ENCODE measurements at places on chromosomes 2 and 18.

DNA sequence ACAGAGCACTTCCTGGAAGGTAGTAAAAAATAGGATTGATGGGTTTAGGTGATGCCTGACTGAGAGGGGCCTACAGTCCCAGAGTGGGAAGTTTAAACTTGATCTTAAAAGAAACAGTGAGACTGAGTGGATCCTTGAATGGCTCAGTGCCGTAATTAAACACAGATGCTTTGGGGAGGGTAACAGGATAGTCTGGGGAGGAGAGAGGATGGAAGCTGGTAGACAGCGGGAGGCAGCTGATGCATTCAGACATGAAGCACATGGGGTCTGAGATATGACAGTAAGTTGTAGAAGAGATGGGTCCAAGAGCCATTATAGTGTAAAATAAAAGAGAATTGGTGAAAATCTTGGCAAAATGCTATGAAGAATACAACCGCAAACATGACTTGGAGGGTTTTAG lies 54.4 kb downstream of the AOX1 start:
- DNase-seq, result no peak

- DNase-seq, result peak; percentile 64
These were observed 80.2 kb downstream of the SMAD4 start for GRCh38 chr18:51110073-51110797.

GRCh38 chr2:161090411-161090810 lies 69.8 kb upstream of the TANK start:
- DNase-seq, result no peak

DNA sequence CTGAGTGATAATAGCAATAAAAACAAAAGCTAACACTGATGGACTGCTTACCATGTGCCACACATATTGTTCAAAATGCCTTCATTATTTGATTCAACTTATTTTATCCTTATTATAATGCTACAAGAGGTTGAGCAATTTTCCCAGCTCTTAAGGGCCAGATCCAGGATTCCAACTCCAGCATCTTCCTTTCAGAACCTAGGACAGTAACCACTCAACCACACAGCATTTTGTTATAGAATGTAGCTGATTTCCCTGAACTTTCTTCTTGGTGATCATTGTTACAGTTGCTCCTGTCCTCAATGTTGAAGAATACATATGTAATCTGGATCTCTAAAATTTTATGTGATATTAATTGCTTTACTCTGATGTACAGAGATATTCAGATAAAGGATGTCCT lies 341.7 kb downstream of the PIK3C3 start:
- no peak for DNase-seq

DNA sequence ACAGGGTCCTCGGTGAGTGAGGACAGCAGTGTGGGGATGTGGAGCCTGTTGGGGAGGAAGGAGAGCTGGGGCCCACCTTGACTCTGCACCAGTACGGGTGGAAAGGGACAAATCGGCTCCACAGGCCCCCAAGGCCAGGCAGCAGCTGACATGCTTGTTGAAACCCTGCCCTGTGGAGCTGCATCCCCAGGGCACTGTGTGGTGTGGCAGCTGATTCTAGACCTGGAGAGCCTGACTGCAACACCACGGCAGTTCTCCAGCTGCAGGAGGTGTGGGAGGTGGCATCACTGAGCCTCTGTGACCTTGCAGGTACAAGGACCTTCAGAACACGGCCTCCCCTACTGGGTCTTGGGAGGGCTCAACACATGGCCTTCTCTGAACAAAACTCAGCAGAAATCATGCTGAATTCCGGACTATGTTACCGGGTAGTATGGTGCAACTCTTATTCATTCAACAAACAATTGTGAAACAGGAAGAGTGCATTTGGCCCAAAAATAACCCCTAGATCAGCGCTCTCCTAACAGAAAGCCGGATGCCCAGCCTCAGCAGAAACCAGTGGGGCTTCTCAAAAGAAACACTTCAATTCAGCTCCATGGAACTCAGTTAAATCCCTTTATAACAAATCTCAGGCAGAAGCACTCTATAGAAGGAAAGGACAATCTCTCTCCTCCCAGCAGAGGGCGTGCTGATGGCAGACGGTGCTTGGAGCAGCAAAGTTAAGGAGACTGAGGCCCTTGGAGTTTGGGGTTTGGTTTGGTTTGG lies 104.4 kb upstream of the SALL3 start:
- DNase-seq, result no peak

DNA sequence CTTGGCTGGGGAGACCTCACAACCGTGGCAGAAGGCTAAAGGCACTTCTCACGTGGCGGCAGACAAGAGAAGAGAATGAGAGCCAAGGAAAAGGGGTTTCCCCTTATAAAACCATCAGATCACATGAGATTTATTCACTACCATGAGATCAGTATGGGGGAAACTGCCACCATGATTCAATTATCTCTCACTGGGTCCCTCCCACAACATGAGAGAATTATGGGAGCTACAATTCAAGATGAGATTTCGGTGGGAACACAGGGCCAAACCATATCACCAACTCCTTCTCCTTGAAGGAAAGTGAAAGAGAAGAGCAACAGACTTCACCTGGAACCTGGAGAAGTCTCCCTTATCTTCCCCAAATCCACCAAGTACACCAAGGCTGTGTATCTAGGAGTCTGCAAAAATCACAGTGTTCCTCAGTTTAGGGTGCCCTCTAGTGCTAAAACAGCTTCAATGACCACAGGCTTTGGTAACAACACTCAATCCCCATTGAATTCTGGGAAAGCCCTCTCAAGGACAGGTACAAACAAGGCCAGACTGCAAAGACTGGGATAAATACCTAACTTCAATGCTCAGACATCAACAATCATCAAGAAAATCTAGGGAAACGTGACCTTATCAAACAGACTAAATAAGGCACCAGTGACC lies 148.8 kb upstream of the SRD5A2 start:
- no peak for DNase-seq

DNA sequence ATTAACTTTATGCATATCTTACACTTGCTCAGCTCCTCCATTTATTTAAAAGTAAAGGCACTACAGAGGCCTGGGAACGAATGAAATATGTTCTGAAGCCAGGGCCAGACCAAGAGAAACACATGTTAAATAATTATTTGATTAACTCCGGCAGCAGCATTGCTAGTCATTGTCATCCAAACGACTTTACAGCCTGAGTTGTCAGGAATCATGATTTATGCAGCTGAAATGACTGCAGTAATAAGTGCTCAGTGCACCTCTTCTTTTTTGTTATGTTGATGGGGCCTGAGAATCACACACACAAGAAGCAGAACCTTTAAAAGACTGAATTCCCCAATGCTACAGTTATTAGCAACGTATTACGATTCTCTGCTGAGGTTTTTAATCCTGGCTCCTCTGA lies 58.9 kb downstream of the EPHA4 start:
- DNase-seq, result no peak

DNA sequence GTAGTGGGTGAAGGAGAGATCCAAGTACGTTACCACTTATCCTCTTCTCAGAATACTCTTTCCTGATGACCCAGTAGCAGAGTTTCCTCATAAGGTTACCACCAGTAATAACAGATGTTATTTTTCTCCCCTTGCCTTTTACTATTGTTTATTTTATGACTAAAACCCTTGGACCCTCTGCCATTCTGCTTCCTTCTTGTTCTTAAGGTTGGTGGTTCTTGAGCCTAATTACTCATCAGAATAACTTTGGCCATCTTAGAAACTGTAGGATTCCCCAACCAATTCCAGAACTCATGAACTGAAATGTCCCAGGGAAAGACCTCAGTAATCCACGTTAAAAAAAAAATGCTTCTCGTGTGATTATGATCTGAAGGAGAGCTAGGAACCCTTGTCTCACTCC lies 64.9 kb downstream of the CHST9 start:
- DNase-seq, result no peak
